ENCODE measurements at places on chromosomes 1 and 21.

DNA sequence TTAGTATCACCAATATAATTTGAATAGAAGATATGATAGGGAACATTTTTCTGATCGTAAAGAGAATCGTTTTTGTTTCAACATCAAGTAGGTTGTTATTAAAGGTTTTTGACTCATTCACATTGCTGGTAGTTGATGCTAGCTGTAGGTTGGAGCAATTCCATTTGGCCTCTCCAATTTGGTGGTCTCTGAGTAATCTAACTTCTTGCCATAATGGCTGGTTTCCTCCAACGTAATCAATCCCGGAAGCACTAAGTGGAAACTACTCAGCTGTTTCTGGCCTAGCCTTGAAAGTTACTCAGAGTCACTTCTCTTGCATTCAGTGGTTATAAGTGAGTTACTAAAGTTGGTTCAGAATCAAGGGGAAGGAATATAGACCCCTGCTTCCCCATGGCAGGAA lies 26.0 kb downstream of the RCOR3 start:
- DNase-seq = no peak

- no peak for DNase-seq
Observed at GRCh38 chr1:53663529-53664300, 75.2 kb downstream of the GLIS1 start.

DNA sequence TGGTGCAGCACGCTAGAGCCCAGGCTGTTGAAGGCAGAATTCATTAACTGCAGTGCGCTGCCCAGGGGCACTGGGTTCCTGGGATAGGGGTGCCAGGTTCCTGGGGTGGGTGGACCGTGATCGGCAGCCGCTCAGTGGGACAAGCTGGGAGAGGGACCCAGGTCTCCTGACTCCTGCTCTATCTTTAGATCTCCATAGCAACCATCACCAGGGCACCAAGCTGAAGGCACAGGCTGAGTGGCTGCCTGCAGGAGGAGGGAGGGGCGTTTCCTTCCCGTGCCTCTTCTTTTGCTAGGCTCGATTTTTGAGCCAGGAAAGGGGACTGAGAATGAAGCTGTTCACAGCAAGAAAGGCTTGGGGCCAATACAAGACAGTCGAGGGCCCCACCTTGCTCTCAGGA lies 20.9 kb upstream of the CDCP2 start:
- no peak for DNase-seq

DNA sequence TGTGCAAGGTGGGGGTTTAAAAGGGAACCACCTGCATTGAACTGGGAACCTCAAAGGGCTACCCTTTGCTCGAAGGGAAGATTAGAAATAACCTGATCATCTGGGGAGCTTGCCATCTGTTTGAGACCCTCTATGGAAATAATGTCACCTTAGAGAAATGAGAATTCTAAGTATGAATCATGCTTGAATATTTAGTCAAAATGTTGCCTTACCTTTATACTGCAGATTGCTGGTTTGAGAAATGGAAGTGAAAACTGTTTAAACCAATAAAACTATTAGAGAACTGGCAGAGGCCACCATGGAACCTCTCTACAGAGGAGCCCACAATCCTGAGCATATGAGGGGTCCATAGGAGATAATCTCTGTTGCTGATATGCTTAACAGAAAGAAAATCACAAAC lies 131.2 kb upstream of the FAM78B start:
- no peak for DNase-seq

DNA sequence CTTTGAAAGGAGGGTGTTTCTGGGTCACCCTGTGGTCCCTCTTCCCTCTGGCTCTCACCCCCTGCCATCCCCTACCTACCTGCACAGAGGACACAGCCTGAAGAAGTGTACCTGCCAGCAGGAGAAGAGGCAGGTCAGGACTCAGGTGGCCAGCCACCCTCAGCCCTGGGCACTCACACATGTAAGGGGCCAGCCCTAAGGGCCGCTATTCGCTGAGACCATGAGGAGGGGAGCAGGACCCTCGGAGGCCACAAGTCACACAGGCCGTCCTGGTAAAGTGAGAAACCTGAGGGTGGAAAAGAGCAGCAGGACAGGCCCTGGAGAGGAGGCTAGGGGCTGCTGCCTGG lies 1.2 kb downstream of the ZNF692 start:
- no peak for DNase-seq
